Osteoblast (primary cell): ENCODE measurements at places on chromosomes 5 and 9. TPM values are rescaled to one million over a fixed set of nuclear protein-coding genes. Genes with fewer than 3 reads are reported as not detected.

DNA sequence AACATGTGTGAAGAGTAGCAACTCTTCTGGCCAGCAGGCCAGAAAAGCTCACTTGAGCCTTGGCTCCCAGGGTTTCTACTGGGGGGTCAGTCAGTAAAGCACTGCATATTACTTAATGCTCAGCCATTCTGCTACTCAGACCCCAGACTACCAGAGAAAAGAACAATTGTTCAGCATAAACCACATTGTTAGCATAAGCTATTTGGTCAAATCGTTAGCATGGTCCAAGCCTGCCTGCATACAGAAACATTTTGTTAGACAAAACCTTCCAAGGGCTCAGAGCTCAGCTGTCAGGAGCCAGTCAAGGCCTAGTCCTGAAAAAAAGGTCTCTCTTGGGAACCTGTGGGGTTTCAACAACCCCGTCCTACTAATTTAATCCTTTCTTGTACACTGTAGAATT, 449.3 kb downstream of the PRR16 start:
- no peak overlapping the region for H3K27ac ChIP-seq
- no peaks in the 10 kb centered on the region for H3K36me3 ChIP-seq
- H3K27me3 ChIP-seq: no peaks in the 10 kb centered on the region
- DNase-seq: no peak
- H3K4me3 ChIP-seq: no peak overlapping the region
- H3K4me1 ChIP-seq: no peaks in the 10 kb centered on the region

DNA sequence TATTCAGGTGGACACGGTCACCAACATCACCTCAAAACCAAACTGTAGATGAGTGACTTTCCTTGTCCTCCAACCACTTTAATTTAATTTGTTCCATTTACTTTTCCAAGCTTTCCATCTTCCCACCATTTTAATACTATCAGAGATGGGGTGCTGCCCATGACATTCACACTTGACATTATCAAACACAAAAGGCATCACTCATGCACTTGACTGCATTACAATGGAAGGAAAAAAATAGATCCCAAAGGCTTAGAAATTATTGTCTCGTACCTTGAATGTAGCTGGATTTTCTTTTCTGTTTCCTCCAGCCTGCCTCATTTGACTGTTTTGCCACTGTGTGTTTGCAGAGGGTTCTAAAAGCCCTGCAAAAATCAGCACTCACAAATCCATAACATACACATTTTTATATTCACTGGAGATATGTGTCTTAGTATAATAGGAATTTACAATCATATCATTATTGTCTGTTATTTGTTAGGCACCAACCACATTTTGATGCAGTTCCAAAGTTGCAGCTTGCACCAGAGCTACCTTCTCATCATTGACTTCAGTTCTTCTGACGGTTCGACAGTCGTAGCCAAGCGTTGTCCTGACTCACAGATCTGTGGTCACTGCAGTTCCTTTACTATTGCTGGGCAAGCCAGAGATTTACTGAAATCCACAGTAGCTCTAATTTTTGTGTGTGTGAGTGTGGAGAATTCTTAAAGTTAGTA, 712.3 kb upstream of the WWC1 start:
- H3K27me3 ChIP-seq: peaks cover 20% of the 10 kb centered on the region
- no peak for DNase-seq
- H3K36me3 ChIP-seq: no peaks in the 10 kb centered on the region
- H3K4me1 ChIP-seq: peaks cover 15% of the 10 kb centered on the region
- no peak overlapping the region for H3K4me3 ChIP-seq

GRCh38 chr5:152086668-152087067, 162.0 kb upstream of the GLRA1 start:
- no peaks in the 10 kb centered on the region for H3K4me1 ChIP-seq
- no peak overlapping the region for H3K27ac ChIP-seq
- no peaks in the 10 kb centered on the region for H3K36me3 ChIP-seq

GRCh38 chr5:170427672-170428236, 38.6 kb upstream of the KCNMB1 start:
- no peaks in the 10 kb centered on the region for H3K4me1 ChIP-seq
- no peaks in the 10 kb centered on the region for H3K36me3 ChIP-seq
- H3K4me3 ChIP-seq: no peak overlapping the region

Gene SLC22A4
- 2.9 and 3.8 TPM in 2 replicates for total RNA-seq

DNA sequence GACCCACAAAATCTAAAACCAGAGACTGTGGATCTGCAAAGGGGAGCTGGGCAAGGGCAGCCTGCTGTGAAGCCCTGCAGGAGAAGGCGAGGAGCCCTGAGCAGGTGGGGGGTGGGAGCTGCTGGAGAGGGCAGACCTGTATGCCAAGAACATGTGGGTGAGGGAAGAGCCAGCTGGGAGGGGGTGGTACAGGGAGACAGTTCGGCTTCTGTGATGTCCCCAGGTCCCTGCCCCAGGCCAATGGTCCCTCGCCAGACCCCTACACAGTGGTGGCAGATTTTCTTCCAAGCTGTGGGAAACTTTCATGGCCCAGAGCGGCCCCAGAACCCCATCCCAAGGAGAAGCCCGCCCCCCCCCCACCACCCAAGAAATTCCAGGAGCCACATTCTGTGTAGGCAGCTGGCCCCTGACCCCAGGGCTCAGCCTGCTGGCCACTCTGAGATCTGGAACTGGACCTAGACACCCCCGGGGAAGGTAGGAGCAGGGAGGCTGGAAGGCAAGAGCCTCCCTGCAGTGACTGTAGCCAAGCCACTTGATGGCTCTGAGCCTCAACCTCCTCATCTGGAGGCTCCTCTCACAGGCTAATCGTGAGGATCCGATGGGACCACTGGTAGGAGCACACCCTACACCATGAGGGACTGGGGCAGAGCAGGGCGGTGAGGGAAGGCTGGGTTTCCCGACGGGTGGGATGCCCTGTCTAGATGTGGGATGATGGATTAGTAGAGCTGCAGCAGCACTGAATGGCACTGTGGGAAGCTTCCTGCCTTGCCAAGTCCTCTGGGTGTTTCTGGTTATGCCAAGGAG, 22.6 kb upstream of the CSF1R start:
- no peaks in the 10 kb centered on the region for H3K27me3 ChIP-seq
- peaks cover 6% of the 10 kb centered on the region for H3K36me3 ChIP-seq
- H3K27ac ChIP-seq: no peak overlapping the region
- no peak overlapping the region for H3K4me3 ChIP-seq

Gene GARIN3
- total RNA-seq: not detected in 2 replicates

DNA sequence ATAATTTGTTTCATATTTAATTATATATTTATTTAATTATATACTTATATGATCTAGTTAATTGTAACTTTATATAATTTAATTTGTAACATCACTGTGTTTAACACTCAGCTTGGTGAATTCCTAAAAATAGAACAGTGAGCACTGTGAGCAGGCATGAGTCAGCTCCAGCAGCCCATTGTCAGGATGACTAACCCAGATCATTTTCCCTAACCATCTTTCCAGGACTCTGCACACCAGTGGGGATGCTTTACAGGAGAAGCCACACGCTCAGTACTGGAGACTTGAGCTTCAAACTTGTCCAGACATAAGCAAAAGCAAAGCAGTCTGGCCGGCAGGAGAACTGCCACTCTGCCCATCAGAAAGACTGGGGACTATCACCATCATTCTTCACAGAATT, 446.2 kb upstream of the TRPC7 start:
- H3K36me3 ChIP-seq: no peaks in the 10 kb centered on the region
- peak; percentile 79 for DNase-seq
- H3K27me3 ChIP-seq: no peaks in the 10 kb centered on the region
- H3K4me3 ChIP-seq: no peak overlapping the region
- H3K4me1 ChIP-seq: peaks cover 29% of the 10 kb centered on the region

Gene KIAA1958
- 2.4 and 2.5 TPM in 2 replicates for total RNA-seq

DNA sequence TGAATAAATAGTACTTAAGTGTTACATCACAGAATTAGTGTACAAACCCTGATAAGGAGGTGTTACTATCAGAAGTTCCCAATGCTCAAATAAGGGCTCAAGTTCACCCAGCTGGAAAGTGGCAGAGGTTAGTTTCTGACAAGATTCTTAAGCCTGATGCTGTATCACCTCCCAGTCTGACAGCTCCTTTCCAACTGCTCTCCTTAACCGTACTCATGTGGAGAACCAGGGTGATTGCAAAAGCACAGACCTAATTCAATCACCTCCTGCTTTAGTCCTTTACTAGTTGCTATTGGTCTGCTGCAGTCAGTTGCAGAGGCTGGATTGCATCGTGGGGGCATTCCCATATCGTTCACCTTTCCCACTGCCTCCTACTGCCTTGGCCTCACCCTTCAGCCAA, 100.4 kb upstream of the ZNF618 start:
- H3K36me3 ChIP-seq: no peaks in the 10 kb centered on the region
- H3K4me1 ChIP-seq: peaks cover 15% of the 10 kb centered on the region
- H3K4me3 ChIP-seq: no peak overlapping the region

- no peaks in the 10 kb centered on the region for H3K36me3 ChIP-seq
- H3K27ac ChIP-seq: no peak overlapping the region
- H3K27me3 ChIP-seq: no peaks in the 10 kb centered on the region
- DNase-seq: no peak
- H3K4me3 ChIP-seq: no peak overlapping the region
These were observed 22.6 kb upstream of the MEGF9 start for GRCh38 chr9:120736881-120737280.

GRCh38 chr5:158054223-158055110, 195.5 kb upstream of the CLINT1 start:
- H3K27me3 ChIP-seq: peaks cover 15% of the 10 kb centered on the region
- H3K4me1 ChIP-seq: peaks cover 5% of the 10 kb centered on the region
- no peaks in the 10 kb centered on the region for H3K36me3 ChIP-seq
- no peak for DNase-seq
- H3K4me3 ChIP-seq: no peak overlapping the region

DNA sequence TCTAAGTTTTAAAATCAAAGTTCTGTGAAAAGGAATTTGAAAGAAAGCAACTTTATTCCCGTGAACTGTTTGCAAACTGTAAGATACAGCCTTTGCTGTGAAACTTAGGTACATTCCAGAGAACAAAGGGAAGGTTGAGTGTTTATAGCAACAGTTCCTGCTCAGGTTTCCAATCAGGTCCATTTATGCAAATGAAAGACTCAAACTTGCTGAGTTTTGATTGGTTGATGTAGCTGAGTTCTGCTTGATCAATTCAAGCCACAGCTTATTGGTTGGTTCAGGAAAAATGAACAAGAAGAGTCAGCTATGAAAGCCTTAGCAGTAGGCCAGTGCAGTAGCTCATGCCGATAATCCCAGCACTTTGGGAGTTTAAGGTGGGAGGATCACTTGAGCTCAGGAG, 37.9 kb downstream of the SLC27A6 start:
- DNase-seq: no peak
- H3K4me1 ChIP-seq: no peaks in the 10 kb centered on the region
- no peaks in the 10 kb centered on the region for H3K36me3 ChIP-seq
- H3K27me3 ChIP-seq: no peaks in the 10 kb centered on the region
- H3K4me3 ChIP-seq: no peak overlapping the region
- no peak overlapping the region for H3K27ac ChIP-seq

GRCh38 chr9:127977884-127978647, 2.7 kb downstream of the EEIG1 start:
- peak; percentile 98 for DNase-seq
- H3K4me3 ChIP-seq: peak overlapping the region; percentile 45
- peaks cover 50% of the 10 kb centered on the region for H3K4me1 ChIP-seq
- no peaks in the 10 kb centered on the region for H3K36me3 ChIP-seq
- peak overlapping the region; percentile 40 for H3K27ac ChIP-seq
- H3K27me3 ChIP-seq: no peaks in the 10 kb centered on the region

GRCh38 chr5:43652537-43653302, 49.7 kb downstream of the NNT start:
- H3K36me3 ChIP-seq: peaks cover 30% of the 10 kb centered on the region
- no peak for DNase-seq
- H3K27ac ChIP-seq: no peak overlapping the region
- H3K27me3 ChIP-seq: no peaks in the 10 kb centered on the region

GRCh38 chr5:7405277-7405676, 9.3 kb downstream of the ADCY2 start:
- H3K4me3 ChIP-seq: no peak overlapping the region
- H3K27ac ChIP-seq: no peak overlapping the region
- no peaks in the 10 kb centered on the region for H3K4me1 ChIP-seq
- H3K36me3 ChIP-seq: no peaks in the 10 kb centered on the region
- DNase-seq: no peak

DNA sequence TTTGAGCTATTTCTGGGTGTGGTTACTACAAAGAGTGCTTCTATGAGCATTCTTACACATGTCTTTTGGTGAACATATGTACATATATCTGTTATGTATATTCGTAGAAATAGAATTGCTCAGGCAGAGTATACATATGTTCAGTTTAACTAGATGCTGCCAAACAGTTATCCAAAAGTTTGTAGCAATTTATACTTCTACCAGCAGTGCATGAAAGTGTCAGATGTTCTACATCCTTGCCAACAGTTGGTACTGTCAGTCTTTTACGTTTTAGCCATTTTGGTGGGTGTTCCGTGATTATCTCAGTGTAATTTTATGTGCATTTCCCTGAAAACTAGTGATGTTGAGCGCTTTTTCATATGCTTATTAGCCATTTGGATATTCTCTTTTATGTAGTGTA, 35.9 kb upstream of the DMRT2 start:
- peaks cover 3% of the 10 kb centered on the region for H3K4me1 ChIP-seq
- no peaks in the 10 kb centered on the region for H3K27me3 ChIP-seq
- no peaks in the 10 kb centered on the region for H3K36me3 ChIP-seq
- DNase-seq: no peak
- H3K27ac ChIP-seq: no peak overlapping the region

- H3K27ac ChIP-seq: no peak overlapping the region
- no peaks in the 10 kb centered on the region for H3K27me3 ChIP-seq
- H3K4me1 ChIP-seq: peaks cover 14% of the 10 kb centered on the region
These were observed 128.8 kb downstream of the GPBP1 start for GRCh38 chr5:57302643-57303042.

DNA sequence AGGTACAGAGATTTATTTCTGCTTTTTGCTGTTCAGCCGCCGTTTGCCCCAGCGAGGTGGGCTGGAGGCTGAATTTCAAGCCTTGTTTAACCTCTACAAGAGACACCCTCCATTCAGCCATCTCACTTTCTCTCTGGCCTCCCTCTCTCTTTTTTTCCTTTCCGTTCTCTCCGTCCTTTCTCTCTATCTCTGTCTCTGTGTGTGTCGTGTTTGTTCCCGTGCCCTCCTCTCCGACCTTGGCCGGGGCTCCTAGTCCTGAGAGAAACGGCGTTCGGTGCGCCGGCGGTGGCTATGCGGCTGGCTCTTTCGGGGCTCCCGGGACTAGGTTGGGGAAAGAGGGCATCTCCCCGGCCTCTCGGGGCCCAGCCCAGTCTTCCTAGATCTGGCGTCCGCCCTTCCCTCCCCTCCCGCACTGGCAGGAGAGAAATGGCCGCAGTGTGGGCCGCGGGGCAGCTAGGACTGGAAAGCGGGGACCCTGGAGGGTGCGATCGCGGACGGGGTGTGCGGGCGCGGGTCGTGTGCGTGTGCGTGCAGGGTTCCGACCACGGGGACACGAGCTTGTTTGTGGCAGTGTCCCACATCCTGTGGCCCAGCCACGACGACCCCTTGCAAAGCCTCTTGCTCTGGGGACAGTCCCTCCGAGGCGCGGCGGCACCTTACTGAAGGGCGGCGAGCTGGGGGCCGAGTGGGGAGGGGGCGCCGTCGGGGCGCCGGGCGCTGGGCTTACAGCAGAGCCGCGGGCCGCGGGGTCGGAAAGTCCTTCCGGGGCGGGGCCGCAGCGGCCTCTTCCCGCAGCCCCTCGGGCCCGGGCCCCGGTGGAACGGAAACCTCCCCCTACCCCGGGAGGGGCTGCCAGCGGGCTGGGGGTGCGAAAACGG, 5.7 kb downstream of the LHX2 start:
- peaks cover 89% of the 10 kb centered on the region for H3K27me3 ChIP-seq
- no peaks in the 10 kb centered on the region for H3K4me1 ChIP-seq
- H3K27ac ChIP-seq: no peak overlapping the region
- H3K4me3 ChIP-seq: peak overlapping the region; percentile 64

GRCh38 chr9:128677794-128678193, 11.2 kb upstream of the SET start:
- H3K27me3 ChIP-seq: no peaks in the 10 kb centered on the region
- no peak for DNase-seq
- no peak overlapping the region for H3K4me3 ChIP-seq
- H3K36me3 ChIP-seq: no peaks in the 10 kb centered on the region
- H3K4me1 ChIP-seq: no peaks in the 10 kb centered on the region
